ENCODE measurements at places on chromosomes 4 and X.

GRCh38 chr4:38385093-38386004 is 278.6 kb upstream of the KLF3 start:
- no peak for DNase-seq

- no peak for DNase-seq
Measured at GRCh38 chr4:71772592-71772991, 11.3 kb downstream of the GC start.

- no peak for DNase-seq
Measured at GRCh38 chr4:23171976-23172375, 479.2 kb downstream of the GBA3 start.

- peak; percentile 63 for DNase-seq
Measured at GRCh38 chr4:138492176-138492575, 250.0 kb upstream of the SLC7A11 start.

DNA sequence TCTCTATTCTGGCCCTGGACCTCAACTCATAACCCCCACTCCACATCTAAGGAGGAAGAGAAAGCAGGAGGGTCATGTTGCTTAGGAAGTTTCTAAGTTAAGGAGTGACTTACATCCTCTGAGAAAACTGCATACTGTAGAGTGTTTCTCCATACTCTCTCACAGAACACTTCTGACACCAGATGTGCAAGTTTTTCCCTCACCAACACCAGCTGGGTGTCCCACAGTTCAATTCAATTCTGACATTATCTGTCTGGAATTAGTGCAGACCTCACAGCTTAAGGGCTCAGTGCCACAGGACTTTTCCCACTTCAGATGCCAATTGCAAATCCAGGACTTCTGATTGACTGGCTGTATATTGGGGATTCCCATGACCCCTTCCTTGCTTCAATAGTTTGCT is 89.0 kb upstream of the SFRP2 start:
- peak; percentile 91 for DNase-seq

DNA sequence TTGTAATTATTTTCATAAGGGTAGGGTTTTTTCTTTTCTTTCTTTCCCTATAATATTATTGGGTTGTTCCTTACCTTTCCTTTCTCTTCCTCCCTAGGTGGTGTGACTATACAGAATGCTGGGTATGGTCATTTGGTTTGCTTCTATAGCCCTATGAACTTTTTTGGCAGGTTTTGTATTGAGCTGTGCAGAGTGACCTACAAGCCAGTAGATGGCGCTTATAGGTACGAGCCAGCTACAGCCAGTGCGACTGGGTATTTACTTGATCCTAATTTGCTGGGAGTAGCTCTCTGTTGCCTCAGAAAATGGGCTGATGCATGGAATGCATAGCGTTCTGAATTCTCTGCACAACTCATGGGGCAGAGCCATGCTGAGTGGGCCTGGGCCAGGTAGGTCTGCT is 423.3 kb downstream of the MAGEE1 start:
- no peak for DNase-seq

- no peak for DNase-seq
Measured at GRCh38 chrX:33589316-33589715, 378.0 kb upstream of the DMD start.

DNA sequence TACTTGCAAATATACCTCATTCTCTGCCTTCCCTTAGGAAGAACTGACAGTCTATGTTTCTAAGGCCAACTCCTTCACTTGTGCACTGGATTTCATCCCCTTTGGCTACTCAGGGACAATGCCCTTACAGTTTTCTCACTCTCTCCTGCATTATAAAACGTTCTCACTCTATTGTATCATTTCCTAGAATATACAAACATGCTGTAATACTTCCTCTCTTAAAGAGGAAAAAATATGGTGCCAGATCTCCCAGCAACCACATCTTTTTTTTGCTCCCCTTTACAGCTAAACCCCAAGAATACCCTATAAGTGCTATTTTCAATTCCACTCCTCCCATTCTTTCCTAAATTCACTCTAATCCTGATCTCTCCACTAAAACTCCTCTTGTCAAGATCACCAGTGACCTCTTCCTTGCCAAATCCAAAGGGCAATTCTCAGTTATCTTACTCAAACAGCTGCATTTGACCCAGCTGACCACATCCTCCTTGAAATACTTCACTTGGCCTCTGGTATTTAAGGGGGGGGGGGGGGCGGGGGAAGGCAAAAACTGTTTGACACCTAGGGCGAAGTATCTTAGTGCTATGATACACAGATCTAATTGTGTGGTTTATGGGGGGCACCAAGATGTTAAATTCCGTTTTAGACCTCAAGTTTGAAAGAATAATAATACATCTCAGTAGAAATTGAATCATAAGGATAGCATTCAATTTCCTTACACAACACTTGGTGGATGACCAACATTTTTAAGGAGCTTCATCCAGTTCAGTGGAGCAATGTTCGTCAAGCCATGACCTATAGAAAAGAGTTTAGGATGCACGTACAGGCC is 1.6 kb downstream of the RCHY1 start:
- DNase-seq = peak; percentile 81

GRCh38 chr4:73528171-73528570 is 46.6 kb downstream of the AFM start:
- no peak for DNase-seq

Data from MV-4-11 (cell line).